ENCODE measurements at places on chromosomes 7 and 10. TPM values are rescaled to one million over a fixed set of nuclear protein-coding genes. Genes with fewer than 3 reads are reported as not detected.

The PNLIPRP2 gene
- total RNA-seq: 0.40 TPM

The EBLN1 gene
- total RNA-seq: 0.95 TPM

The NKX1-2 gene
- 0.04 TPM for total RNA-seq

The MUC12 gene
- 1.1 TPM for total RNA-seq

The DNAJB12 gene
- total RNA-seq: 31.0 TPM

The ANLN gene
- total RNA-seq: 58.2 TPM

Data from K562 (cell line).